ENCODE measurements at places on chromosomes 11 and 22.

DNA sequence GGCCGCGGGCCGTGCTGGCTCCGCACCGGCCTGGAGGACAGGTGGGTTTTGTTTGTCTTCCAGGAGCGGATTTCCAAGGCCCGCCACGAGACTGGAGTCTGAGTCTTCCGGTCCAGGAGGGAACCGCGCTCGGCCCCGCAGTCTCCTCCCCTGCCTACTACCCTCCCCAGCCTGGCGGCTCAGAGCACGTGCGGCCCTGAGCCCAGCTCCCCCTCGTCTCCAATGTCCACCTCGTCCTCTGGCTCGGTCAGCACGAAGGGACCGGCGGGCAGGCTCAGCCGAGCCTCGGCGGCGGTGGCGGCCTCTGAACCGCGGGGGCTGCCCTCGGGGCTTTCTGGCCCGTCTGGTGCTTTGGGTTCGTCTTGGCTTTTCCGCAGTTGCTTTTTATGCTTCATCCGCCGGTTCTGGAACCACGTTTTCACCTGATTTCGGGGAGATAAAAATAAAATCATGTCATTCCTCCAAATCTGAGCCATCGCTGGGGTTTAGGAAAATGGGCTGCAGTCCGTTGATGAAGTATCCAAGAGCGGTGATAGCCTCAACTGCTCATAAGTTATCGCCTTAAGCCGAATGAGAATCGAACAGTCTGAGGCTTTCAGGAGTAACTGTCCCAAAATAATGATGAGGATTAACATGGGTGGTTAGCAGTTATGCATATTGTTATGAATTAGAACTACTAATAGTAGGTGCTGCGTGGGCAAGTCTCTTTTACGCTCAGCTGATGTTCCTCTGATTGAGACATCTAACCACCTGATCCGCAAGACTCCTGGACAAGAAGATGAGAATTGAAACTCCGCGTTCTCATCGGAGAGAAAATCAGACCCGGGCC, 4.0 kb downstream of the BSX start:
- no peak for DNase-seq

DNA sequence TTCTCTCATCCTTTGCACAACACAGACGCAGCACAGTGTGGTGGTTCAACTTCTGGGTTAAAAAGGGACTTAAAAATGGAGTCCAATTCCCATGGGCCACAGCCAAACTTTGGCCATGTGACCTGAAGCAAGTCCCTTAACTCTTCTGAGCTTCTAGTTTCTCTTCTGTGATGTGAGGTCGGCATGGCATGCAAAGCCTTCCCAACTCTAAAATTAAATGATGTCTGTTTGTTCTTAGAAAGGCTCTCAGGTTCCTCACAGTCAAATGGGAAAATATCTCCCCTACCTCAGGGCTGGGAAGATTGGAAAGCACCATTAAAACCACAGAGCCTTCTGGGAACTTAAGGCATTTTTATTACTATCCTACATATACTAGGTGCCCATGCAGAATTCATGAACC, 38.8 kb downstream of the LGR4 start:
- DNase-seq: no peak

DNA sequence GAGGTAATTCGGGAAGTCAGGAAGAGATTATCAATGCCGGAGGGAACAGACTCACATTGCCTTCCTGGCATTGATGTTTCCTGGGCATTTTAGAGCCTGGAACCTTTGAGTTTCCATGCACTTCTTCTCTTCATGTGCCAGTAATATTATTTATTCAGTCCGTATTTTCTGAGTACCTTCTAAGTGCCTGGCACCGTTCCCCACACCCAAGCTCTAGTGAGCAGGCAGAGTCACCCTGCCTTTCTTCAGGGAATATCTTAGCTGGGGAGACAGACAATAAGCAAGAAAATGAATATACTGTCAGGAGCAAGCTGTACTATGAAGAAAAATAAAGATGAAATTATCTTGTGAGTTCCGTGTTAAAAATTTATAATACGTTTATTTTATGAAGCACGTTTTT, 136.2 kb upstream of the SEZ6L start:
- DNase-seq: no peak

DNA sequence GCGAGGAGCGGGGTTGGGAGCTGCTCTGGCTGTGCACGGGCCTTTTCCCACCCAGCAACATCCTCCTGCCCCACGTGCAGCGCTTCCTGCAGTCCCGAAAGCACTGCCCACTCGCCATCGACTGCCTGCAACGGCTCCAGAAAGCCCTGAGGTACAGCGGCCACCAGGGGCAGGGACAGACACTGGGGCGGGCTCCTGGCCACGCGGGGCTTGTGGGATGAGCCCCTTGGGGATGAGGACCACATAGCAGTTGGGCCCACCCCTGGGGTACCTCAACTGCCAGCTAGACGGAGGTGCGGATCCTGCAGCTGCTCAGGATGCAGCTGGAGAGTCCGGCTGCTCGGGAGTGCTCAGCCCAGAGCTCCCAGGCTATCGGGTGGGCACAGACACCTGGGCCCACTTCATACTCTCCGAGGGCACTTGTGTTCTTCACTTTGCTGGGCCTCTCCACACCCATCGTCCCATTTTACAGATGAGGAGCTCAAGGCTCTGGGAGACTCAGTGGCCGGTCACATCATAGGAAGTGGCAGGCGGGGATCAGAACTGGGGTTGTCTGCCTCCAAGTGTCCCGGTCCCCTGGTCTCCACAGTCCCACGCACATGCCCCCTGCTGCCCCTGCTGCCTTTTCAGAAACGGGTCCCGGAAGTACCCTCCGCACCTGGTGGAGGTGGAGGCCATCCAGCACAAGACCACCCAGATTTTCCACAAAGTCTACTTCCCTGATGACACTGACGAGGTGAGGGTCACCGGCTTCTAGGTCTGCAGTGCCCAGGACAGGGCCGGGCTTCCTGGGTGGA, 77.6 kb downstream of the MYO7A start:
- no peak for DNase-seq

DNA sequence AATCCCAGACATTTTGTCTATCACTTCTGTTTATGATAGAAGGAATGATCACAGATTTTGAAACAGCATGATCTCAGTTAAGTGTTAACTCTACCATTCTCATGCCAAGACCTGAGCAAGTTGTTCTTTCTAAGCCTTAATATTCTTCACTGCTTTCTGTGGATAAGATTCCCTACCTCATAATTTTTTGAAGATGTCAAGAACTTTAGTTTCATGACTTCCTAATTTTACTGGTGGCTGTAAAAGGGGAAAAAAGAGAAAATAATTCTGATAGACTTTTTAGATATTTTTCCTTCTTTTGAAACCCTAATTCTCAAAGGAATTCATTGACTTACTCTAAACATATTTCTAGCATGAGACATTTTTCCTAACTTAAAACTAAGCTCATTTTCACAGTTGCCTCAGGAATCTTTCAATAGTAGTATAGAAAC, 520.0 kb upstream of the LUZP2 start:
- no peak for DNase-seq

- no peak for DNase-seq
Measured at GRCh38 chr11:9754010-9754471, 90.2 kb downstream of the SWAP70 start.

- no peak for DNase-seq
Measured at GRCh38 chr11:67506426-67507051, 1.4 kb upstream of the PITPNM1 start.

DNA sequence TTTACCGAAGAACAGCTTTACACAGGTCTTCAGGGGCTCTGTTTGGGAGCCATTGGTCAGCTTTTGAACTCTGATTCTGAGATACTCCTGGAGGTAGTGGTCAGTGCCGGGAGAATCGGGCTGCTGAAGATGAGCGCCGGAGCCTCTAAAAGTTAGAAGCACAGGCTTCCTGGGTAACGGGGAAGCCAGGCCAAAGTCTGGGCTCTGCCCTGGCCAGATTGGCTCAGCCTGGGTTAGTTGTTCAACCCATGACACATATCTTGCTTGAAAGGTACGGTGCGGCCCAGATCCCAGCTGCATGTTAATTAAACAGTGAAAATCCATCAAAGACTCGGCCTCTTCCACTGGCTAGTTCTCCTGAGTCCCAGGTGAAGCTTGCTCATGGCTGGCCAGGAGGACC, 18.0 kb downstream of the PARVA start:
- no peak for DNase-seq

DNA sequence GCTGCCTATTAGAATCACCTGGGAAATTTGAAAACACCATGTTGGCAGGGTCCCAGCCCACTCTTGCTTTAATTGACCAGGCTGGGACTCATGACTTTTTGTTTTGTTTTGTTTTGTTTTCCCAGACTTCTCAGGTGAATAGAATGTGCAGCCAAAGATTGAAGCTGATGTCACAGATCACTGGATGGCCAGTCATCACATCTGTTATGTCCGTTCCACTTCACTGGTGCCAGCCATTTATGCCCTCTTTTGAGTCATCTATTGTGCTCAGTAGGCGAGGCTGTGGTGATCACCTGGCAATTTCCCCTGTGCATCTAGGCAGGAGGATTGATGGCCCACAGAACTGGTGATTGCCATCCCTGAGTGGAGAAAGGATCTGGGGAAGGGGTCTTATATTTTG, 297.3 kb downstream of the INSC start:
- DNase-seq: no peak

DNA sequence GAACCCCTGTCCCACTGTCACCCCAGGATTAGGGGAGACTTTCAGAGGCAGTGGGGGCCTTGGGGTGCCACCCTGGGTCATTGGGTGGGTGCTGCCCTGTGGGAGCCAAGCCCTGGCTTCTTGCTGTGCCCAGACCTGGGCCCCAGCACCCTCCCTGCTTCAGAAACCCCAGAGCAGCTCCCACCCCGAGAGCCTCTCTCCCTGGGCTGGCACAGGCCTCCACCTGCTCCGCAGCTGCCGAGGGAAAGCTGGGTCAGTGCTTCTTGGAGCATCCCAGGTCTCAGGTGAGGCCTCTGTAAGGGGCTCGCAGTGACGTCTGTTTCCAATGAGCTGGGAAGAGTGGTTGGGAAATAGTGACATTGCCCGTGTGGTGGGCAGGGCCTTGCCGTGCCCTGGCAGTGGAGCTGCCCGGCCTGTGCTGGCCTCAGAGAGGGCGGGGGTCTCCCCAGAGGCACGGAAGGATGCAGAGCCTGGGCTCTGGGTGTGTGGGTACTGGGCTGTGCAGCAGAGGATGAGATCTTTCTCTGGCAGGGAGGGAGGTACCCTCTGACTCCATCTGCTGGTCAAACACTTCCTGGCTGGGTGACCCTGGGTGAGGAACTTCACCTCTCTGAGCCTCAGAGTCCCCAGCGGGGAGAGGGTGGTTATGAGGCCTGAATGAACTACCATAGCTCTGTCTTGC, 23.0 kb downstream of the C22orf23 start:
- DNase-seq: no peak

GRCh38 chr22:22168190-22168940, 76.2 kb upstream of the VPREB1 start:
- DNase-seq: no peak

- DNase-seq: no peak
Measured at GRCh38 chr11:130211781-130212401, 52.3 kb downstream of the ST14 start.

- DNase-seq: no peak
Measured at GRCh38 chr11:93054279-93054678, 84.8 kb downstream of the MTNR1B start.

DNA sequence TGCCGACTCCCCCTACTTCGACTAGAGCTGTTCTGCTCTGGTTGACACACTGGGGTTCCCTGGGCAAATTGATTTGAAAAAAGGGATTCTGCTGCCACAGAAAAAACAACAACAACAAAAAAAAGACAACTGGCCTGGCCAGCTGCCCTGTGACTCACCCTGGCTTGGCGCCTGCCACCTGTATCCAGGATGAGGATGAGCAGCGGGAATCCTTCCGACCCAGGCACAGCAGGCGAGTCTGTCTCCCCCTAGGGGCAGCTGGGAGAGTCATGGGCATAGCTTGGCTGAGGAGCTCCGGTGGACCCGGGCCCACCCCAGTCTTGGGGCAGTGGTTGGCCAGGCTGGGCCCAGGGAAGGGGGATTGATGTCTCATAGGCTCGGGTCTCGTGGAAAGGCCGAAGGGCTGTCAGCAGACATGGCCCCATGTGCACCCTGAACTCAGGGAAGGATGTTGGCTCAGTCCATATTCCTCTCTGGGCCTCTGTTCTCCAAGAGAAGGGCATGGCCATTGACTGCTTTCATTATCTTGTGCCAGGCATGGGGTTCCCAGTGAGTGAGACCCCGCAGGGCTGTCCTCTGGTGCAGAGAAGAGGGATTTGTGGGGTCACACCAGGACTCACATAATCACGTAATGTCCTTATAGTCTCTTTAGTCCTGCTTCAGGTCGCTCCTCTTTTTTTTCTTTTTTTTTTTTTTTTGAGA, 10.4 kb upstream of the SUN2 start:
- DNase-seq: no peak

DNA sequence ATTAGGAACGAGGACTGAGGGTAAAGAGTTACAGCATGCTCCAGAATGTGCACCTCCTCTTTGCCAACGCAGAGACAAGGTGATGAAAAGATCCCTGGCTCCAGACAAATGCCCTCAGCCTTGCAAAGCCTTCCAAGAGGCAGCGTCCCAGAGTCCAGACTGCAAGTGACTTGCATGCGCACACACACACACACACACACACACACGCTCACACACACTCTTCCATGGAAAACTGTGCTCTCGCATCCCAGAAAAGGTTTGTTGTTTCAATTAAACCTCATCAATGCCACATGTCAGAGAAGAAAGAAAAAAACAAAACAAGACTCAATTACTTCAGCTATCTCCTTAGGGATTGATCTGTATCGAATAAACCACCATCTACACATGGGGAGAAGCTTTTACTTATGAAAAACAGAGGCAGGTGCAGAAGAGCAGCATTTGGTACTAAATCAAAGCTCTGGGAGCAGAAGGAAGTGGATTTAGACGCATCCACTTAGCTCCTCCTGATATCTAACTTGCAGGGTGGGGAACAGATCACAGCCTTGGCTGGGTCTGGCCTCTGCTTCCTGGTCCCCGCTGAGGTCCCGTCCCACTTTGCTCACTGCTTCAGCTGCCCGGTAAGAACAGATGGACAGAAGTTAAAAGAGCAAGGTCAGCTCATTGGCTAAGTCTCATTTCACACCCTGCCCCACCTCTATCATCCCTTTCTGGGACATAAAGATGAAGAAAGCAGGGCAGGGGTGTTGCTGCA, 249.8 kb upstream of the BLID start:
- no peak for DNase-seq

DNA sequence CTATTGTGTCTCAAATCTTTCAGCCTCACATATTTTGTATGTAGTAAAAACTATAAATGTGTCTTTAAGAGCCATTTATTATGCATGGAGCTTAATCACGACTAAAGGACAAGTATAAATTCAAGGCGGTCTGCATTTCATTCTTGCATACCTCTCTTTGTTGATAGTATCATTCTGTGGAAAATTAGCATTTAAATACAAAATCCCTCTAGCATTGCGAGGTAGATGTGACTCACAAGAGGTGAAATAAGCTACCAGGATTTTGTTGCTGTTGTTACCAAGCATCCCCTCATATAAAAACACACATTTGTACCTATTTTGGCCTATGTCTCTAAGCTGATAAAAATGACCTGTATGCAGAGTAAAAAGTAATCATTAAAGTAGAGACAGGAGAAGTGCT, 537.4 kb upstream of the LUZP2 start:
- no peak for DNase-seq

DNA sequence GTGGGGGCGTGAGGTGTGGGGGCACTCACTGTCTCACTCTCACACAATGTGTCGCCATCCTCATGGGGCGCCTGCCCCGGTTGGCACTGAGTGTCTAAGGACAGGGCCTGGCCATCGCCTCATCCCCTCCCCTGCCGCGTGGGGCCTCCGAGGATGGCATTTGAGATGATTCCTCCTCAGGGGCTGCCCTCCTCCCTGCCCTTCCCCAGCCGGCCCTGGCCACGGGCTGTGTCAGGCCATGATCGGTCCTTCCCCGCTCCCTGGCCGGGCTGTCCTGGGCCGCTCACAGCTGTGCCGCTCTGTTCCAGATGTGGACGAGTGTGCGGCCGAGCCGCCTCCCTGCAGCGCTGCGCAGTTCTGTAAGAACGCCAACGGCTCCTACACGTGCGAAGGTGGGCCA, 4.5 kb downstream of the CRELD2 start:
- DNase-seq: no peak
